ENCODE measurements at places on chromosomes 6 and 20. TPM values are rescaled to one million over a fixed set of nuclear protein-coding genes. Genes with fewer than 3 reads are reported as not detected.

DNA sequence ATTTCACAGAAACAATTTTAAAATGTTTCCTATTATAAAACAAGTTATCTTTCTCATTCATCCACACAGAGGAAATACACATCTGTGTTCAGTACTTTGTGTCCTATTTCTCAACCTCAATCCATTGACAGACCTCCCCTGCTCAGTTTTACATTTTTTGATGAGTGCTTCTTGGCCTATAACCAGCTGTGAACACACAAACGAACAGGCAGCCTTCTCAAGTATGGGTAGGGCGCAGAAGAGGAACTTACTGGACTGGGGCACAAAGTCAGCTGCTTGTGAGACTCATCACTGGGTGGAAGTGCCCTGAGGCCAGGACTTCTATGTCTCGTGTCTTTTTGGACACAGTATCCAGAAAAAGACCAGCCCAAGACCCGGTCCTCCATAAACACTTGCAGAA, 2.8 kb downstream of the RPS6KA2 start:
- peaks cover 16% of the 10 kb centered on the region for H3K4me1 ChIP-seq
- no peak for DNase-seq
- H3K27ac ChIP-seq = no peak overlapping the region
- no peaks in the 10 kb centered on the region for H3K27me3 ChIP-seq

DNA sequence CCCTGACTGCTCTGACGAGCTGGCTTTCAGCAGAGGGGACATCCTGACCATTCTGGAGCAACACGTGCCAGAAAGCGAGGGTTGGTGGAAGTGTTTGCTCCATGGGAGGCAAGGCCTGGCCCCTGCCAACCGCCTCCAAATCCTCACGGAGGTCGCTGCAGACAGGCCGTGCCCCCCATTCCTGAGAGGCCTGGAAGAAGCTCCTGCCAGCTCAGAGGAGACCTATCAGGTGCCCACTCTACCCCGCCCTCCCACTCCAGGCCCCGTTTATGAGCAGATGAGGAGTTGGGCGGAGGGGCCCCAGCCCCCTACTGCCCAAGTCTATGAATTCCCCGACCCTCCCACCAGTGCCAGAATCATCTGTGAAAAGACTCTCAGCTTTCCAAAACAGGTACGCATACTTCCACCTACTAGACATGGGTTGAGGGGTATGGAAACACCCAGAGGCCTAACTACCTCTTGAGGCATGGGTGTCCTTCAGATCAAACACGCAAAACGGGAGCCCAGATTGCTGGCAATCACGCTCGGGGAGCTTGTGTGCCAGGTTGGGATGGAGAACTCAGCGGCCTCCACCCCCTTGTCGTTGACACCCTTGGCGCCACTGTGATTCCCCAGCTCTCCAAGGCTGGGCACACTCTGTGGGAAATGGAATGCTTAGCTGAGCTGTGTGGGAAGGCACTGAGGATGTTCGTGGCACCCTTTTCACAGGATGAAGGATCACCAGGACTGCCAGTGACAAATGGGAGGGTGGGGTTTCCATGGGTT, 25.3 kb downstream of the CASS4 start:
- peaks cover 22% of the 10 kb centered on the region for H3K36me3 ChIP-seq
- no peak overlapping the region for H3K4me3 ChIP-seq
- peaks cover 37% of the 10 kb centered on the region for H3K4me1 ChIP-seq
- no peak for DNase-seq
- no peaks in the 10 kb centered on the region for H3K27me3 ChIP-seq

GRCh38 chr20:24831232-24831631, 117.8 kb upstream of the CST7 start:
- no peak for DNase-seq
- no peak overlapping the region for H3K4me3 ChIP-seq
- no peaks in the 10 kb centered on the region for H3K36me3 ChIP-seq

The CTCFL gene
- total RNA-seq = not detected

The OSTM1 gene
- 39.2 TPM for total RNA-seq
